ENCODE measurements at places on chromosomes 13 and 19.

DNA sequence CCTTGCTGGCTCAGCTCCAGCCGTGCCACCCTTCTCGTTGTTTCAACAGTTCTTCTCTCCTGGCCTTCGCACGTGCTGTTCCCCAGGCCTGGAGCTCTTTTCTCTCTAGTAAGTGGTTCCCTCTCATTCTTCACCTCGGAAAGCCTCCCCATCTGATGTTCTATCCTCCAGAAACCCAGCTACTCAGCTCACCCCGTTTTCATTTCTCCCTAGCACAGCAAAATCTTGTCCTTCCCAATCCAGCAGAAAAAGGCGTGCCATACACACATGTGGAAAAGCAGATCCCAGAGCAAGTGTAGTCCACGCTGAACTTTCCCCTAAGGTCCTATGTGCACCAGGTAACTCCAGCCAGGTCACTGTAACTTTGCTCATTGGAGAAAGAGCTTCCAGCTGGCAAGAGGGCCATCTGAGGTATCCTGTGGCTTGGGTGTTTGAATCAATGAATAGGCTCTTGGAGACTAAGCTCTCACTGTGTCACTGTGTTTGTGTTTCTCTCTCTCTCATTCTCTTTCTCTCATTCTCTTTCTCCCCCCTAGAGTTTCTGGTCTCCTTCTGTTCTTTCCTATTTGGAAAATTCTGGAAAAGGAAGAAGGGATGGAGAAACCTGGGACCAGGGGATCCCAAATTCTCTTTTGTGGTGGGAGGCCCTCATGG lies 49.0 kb downstream of the COLGALT1 start:
- DNase-seq, result no peak

DNA sequence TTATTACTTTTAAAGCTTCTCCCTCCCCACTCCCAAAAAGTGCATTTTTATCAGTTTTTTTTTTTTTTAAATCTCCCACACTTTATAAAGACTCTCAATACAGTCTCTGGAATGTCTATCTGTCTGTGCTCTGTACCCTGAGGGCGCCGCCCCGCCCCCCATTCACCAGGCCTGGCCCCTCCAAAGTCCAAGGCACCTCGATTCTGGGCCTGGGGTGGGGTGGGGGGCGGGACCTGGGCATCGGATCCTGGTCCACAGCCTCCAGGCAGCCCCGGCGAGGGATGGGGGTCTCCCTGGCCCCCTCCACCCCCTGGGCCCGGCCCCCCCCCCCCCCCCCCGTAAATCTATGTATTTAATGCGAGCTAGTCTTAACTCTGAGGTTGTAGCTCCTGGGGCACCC lies 23.3 kb downstream of the ZBTB7A start:
- no peak for DNase-seq

DNA sequence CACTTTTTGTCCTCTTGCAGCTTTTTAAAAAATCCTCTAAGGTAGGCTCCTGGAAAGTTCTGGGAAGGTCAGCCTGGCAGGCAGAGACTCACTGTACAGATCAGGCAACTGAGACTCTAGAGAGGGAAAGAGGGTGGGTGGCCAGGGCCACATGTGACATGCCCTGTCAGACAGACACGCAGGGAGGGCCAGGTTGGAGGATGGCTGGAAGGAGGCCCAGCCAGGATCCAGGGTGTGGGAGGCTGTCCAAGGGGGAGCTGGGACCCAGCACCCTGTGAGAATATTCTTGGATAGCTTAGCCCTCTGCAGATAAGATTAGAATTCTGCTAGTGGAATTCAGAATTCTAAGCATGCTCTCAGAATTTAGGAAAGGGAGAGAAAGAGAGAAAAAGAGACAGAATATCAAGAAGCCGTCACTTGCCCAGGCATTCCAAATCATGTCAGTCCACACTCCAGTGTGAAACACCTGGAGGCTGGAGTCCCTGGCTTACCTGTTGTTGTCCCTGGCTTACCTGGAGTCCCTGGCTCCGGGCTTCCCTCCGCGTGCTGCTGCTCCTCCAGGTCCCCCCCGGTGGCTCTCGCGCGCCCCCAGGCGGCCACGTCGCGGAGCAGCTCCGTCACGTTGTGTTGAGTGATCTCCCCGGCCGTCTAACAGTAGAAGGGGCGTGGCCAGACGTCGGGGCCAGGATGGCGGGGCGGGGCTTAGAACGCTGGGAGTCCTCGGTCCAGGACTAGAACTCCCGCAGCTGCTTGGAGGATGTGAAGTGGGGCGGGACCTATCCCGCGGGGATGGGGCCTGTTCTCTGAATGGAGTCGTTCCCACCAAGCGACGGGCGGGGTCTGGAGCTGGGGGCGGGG lies 2.8 kb upstream of the TNNI3 start:
- peak; percentile 95 for DNase-seq

DNA sequence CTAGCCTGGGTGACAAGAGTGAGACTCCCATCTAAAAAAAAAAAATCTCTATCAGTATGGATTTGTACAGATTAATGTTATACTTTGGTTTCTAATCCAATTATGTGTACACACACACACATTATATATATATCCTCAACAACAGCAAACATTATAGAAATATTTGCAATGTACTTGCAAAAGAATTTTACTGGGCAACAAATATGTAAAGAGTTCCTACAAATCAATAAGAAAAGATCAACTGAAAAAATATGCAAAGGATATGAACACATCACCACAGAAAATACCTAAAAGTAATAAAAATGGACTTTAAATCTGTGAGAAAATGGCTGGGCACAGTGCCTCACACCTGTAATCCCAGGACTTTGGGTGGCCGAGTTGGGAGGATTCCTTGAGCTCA lies 40.9 kb upstream of the NFIC start:
- DNase-seq, result no peak

- DNase-seq, result peak; percentile 12
Observed at GRCh38 chr19:9531933-9532332, 6.5 kb downstream of the ZNF426 start.

GRCh38 chr19:6970021-6970420 lies 51.2 kb downstream of the MBD3L2B start:
- no peak for DNase-seq

GRCh38 chr19:50433201-50434180 lies 799 bp downstream of the MYBPC2 start:
- no peak for DNase-seq

GRCh38 chr13:26132756-26133155 lies 80.9 kb upstream of the SHISA2 start:
- peak; percentile 22 for DNase-seq

DNA sequence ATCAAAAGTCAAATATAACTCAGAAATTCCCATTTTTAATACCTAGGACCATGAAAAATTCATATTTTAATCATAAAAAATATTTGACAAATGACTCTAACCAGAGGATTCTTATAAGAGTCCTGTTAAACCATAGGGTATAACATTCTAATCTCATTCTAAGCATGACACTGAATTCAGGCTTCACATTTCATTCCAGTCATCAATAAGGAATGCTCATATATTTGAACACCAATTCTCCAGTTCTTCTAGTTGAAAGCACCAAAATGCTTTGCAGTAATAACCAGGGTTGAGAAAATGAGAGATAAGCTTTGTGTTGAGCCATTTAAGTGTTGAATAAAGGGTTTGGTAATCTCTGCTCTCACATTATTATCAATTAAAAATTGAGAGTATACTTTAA lies 147.5 kb downstream of the VWA8 start:
- DNase-seq, result no peak

GRCh38 chr19:3480383-3481091 lies at the start of gene SMIM24:
Gene SMIM24 (minus strand): TSS chr19:3480525. CDS start chr19:3480463, 62 bp downstream.
- DNase-seq, result no peak

- DNase-seq, result no peak
Observed at GRCh38 chr13:77616027-77616426, 80.5 kb downstream of the SCEL start.

DNA sequence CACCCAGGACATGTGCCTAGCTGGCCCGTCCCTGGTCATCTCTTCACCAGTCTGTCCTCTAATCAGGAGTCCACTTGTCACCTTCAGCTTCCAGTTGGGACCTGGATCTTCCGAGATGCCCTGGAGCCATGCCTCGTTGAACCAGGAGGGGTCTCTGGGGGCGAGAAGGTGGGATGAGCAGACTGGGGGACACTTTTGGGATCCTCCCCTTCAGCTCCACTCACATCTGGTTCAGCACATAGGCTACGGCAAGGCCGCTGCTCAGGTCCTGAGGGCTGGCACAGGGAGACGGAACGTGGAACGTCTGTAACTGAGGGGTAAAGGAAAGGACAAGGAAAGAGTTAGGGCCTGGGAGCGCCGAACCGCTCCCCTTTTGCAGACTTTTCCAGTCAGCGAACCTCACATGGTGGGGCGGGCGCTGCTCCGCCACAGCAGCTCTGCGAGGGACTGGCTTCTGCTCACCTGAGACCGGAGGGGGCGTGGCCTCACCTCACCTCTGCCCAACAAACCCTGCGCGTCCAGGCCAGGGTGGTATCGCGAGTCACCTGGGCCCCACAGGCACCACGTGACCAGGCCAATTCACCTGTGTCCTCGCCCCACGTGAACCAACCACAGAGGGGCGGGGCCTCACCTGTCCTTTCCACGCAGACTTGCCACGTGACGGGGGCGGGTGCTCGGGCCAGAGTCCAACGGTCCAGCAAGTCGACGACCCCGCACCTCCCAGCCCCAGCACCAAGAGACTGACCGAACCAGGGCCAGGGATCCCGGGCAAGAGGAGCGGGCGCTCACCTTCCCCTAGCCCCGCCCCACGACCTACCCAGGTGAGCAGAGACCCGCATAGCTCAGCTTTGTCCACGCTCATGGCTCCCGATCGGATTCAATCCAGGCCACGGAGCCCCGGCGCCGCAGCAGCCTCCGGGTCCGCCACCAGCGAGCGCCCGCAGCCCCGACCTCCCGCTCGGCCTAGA lies at the start of gene HOOK2:
HOOK2 (minus strand) TSS at position 965 of the 968 bp plus-strand sequence; CDS start at position 862, 103 bp downstream.
- DNase-seq, result peak; percentile 97

DNA sequence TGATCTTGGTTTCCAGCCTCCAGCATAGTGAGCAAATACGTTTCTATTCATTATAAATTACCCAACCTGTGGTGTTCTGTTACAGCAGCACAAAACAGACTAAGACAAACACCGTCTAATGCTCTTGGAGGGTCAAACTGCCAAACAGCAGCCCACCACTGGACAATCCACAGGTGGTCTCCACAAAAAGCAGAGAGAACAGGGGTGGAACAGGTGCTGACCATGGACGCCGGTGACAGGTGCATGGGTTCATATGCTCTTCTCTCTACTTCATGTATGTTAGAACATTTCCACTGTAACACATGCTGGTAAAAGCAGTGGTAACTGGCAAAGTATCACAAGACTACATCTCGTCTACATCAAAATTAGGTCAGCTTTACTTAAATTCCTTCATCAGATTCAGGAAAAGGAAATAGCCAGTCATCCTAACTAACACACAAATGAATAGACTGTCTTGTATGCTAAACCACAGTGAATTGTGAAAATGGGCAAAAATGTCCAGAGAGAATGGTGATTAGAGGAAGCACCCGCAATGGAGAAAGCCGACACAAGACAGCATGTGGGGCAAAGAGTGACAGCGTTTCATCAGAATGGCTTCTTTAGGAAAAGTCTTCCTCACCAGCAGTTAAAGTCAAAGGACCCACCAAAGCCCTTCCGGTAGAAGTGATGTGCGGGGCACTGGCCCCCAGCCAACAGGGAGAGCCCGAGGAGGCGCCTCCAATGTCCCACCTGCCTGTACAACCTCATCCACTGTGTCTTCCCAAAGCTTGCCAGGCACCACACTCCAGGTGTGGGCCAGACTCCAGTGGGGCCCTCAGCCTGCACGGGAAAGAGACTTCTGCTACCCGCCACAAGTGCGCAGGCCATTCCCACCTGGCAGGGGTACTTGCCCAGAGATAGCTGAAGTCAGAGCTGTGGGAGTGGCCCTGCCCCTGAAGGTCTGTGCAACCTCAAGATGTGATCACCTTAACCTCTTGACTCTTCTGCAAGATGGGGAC lies 6.5 kb downstream of the CARS2 start:
- DNase-seq, result no peak

DNA sequence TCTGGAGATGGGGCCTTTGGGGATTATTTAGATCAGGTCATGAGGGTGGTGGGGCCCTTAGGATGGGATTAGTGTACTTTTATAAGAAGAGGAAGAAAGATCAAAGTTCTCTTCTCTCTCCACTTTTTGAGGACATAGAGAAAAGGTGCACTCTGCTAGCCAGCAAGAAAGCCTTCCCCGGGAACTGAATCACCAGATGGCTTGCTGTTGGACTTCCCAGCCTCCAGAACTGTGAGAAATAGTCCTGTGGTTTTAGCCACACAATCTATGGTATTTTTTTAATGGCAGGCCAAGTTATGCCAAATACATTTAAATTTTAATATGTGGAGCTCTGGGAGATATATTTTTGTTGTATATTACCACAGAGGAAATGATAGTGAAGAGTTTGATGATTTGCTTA lies 385.8 kb downstream of the KLF12 start:
- no peak for DNase-seq

DNA sequence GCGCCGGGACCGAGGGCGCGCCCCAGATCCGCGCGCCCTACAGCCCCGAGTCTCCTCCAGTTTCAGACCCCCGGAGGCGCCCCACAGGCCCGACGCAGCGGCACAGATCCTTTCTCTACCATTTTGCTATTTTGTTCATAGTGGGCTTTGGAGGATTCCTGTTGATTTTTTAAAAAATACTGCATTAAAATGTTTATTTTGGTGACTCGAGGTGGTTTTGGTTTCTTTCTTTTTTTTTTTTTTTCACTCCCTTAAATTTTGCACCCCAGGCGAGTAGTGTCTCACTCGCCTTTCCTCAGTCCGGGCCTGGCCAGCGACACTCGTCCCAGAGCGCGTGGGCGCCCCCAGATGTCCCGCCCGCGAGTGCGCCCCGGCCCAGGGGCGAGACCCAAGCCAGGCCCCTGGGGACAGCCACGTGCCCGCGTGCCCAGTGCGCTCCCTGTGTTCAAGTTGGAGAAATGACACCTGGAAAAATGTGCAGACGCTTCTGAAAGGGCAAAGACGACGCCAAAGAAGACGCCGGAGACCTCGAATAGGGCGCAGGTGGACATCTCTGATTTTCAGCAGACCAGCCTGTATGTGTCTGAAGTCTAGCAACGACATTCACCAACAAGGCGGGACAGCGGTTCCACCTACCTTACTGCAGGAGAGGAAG lies 471 bp upstream of the INSR start:
- peak; percentile 74 for DNase-seq

- DNase-seq, result no peak
Observed at GRCh38 chr19:848386-848921, 3.6 kb upstream of the ELANE start.

- no peak for DNase-seq
Observed at GRCh38 chr13:113764793-113765563, 6.0 kb downstream of the TMEM255B start.

DNA sequence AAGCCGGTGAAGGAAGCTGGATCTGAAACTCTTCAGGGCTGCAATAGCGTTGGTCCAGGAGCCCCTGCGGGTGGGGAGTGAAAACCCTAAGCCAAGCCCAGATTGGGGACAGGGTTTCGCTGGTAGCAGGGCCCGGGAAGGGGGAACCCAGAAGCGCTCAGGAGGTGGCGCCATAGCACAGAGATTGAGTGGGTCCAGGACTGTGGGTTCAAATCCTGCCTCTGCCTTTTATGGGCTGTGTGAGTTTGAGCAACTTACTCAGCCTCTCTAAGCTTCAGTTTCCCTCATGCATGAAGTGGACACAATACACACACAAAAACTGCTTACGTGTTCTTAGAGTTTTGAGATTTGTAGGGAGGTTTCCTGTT lies 8.3 kb upstream of the SYCN start:
- DNase-seq, result no peak

- DNase-seq, result no peak
Observed at GRCh38 chr19:47022541-47023447, 3.2 kb downstream of the NPAS1 start.

GRCh38 chr19:13031917-13032623 lies 36.8 kb downstream of the NFIX start:
- DNase-seq, result peak; percentile 72

- no peak for DNase-seq
Observed at GRCh38 chr13:34808649-34809048, 133.4 kb upstream of the NBEA start.

- no peak for DNase-seq
Observed at GRCh38 chr13:39821977-39822376, 166.5 kb downstream of the COG6 start.
